D721Med (cell line): ENCODE measurements at places on chromosomes 12 and 14.

DNA sequence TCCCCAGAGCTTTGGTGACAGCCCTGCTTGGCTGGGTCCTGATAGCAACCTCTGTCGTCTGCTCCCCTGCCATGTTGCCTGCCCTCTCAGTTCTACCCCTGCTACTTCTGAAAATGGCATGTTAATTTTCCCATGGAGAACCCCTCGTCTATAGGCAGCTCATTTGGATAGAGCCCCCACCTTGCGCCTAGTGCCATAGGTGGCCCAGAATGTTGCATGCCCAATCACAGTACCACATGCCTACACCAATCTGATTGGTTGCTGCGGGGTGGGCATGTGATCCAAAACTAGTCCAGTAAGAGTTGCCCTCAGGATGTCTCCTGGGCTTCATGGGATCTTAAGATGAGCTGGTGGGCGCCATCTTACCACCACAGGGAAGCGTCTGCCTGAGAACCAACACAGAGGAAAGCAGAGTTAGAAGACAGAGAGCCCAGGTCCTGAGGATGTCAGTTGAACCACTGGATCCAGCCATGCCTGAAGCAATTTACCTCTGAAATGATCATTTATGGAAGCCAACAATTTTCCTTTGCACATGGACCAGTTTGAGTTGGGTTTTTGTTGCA, 85.7 kb downstream of the PAPOLA start:
- no peak for DNase-seq

DNA sequence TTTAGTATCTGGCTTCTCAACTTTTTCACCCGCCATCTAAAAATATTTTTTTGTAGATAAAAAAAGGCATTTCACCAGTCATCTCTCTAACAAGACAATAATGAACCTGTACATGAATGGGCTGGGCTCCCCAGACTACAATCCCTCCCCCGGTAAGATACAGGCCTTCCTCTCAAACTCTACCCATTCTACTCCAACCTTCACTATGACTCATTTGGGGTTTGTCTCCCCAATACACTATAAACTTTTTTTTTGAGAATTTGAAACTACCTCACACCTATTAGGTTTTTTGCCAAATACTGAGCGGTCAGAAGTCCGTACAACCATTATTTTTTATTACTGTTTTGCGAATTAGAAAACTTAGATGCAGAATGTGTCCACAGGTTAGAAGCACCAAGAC, 784 bp downstream of the RPL6 start:
- no peak for DNase-seq

DNA sequence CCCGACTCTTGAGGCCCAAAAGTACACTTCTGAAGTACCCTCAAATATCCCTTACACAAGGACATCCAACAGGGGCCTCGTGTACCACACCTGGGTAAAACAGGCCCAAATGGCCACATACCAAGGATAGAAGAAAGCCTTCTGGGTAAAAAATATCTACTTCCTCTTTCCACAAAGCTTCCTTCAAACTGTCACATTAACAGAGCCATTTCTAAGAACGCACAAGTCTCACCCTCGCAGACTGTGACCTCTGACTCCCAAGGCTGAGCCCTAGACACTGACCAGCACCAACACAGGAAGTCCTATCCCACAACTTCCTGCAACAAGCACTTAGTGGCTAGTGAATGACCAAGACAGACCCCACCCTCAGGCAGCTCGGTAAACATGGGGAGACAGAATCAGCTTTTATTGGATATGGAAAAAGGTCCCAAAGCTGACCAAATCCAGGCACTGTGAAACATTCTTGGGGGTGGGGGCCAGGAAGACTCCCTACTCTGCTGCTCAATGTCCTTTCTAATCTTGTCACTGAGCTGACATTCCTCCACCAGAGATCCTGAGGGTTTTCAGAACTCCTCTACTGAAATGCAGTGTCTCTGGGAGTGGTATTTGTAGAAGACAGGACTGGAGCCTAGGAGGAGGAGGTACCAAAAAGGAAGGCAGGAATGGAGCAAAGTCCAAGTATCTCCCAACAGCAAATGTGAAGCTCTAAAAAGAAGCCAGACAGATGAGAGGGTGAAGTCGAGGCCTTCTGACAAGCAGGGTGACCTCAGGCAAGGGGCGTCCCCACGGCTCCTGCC, 15.9 kb downstream of the KCTD10 start:
- DNase-seq = no peak

DNA sequence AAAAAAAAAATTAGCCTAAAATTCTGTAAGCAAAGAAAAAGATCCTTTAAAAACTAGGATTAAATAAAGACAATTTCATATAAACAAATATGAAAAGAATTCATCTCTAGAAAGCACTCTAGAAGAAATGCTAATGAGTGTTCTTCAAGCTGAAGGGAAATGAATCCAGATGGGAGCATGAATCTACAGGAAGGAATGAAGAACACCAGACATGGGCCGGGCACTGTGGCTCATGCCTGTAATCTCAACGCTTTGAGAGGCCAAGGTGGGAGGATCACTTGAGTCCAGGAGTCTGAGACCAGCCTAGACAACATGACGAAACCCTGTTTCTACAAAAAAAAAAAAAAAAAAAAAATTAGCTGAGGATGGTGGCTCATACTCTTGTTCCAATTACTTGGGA, 297.2 kb downstream of the FBXL14 start:
- no peak for DNase-seq

DNA sequence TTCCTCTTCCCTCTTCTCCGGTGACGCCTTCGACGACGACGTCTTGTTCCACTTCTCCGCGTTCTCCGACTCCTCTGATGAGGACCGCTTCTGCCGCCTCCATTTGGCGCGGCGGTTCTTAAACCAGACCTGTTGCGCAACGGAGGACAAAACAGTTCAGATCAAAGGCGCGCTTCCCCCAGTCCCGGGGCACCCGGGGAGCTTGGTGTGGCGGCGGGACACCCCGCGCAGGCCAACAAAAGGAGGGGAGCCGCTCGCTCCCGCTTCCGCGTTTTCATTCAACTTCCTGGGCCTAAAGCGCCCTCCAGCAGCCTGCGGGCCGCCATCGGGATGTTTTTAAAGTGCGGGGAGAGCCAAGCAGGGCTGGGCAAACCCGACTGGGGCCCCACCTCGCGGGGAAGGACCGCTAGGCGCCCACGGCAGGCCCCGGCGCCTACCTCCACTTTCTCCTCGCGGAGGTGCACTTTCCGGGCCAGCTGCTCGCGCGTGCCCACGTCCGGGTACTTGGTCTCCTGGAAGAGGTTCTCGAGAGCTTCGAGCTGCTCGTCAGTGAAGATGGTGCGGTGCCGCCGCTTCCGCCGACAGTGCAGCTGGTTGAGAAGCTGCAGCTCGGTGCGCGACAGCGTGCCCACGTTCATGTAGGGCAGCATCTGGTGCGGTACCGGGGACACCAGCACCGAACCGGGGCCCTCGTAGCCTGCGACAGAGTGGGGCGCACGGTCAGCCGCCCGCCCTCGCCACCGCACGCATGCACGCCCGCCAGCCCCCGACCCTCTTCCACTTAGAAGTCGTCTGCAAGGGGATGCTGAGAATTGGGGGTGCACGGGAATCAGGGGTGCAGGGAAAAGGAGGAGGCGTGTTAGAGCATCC, 1.2 kb downstream of the GSC start:
- DNase-seq = no peak

- DNase-seq = no peak
Measured at GRCh38 chr14:96224480-96225096, 19.9 kb downstream of the BDKRB2 start.

DNA sequence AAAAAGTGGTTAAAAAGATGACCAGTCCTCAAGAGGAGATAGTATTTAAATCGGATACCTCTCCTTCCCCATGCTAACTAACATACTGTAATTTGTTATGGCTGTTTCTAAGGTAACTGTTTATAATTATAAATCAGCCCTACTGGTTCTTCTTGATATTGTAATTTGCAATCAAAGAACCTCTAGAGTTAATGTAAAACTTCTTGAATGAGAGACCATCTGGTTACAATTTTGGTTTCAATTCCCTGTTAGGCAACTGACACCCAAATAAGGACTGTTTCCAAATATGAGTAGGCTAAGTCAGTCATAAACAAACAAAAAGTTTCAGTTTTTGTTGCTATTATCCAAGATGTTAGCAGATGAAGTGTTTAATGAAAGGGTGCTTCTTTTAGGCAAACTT, 120.2 kb upstream of the DNM1L start:
- DNase-seq = no peak

- no peak for DNase-seq
Measured at GRCh38 chr12:20656600-20656999, 38.5 kb upstream of the SLCO1C1 start.

DNA sequence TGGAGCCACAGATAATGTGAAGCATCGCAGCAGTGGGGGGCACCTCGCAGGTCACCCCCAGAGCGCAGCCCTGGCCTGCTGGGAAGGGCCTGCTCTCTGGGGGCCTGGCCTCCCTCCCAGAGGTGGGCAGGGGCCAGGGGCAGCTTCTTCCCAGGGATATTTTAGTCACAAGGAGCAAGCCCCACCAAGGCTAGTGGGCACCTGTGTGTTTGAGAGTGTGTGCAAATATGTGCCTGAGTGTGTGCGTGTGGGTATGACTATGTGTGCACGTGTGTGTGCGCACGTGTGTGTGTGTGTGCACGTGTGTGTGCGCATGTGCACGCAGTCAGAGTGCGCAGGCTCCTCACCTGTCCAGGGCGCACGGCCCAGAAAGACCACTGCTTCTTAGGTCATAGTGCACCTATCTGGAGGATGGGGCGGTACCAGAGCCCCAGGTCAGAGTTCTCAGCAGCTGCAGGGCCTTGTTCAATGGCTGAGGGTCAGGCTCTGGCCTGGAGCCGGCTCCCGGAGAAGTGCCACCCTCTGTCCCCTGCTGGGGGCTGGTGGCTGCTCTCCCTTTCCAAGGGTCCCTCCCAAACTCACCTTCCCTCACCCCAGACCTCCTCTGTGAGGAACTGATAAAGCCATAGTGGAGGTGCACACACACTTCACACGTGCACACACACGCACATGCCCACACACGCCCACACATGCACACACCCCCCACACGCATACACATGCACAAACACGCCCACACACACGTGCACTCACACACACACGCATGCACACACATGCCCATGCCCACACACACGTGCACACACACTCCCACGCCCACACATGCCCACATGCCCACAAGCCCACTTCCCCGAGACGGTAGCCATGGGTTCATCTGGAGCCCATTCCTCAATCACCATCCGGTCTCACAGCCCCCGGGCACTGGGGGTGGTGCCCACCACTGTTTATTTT, 128.5 kb downstream of the KIF26A start:
- no peak for DNase-seq

- DNase-seq = no peak
Measured at GRCh38 chr12:128872303-128872702, 19.0 kb downstream of the GLT1D1 start.

DNA sequence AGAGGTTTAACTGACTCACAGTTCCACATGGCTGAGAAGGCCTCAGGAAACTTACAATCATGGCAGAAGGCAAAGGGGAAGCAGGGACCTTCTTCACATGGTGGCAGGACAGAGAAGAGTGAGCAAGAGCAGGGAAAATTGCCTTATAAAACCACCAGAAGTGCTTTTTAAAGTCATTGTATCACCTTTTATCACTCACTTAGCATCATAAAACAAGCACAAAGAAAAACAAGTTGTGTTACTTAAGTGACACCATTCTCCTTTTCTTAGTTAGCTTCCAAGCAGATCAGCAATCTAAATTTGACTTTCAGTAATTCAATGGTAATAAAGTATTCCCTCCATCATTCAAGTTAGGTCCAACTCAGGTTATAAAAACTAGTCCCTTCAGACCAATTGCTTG, 28.5 kb downstream of the OSBPL8 start:
- DNase-seq = no peak

- no peak for DNase-seq
Measured at GRCh38 chr14:42185718-42186117, 579.0 kb downstream of the LRFN5 start.

DNA sequence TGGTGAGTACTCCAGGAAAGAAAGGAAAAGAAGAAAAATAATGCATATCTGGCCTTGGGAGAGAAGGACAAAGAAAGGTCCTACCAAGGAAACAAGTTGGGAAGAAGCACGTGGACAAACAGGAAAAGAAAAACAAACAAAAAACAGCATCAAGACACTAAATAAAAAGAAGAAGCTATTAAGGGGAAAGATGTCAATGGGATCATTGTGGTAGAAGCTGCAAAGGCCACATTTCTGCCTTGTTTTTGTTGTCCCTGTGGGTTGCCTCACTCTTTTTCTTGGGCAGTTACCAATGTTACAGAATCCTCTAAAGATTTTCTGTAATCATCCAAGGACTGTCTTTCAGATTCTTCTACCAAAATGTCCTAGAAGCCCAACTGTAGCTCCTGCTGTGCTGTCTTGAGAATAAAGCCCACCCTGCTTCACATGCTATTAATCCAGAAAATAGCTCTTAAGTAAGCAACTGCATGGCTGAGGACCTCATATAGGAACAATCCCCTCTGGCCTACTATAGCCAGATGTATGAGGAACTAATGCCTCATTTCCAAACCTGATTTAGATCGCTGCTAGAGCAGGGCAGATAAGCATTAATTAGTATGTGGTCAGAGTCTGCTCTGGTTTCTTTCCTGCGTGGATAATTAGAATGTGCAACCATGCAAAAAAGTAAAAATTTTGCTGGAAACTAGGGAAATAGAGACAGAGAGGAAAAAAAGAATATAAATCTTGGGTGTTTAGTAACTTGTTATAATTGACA, 10.2 kb upstream of the CPNE8 start:
- DNase-seq = no peak

DNA sequence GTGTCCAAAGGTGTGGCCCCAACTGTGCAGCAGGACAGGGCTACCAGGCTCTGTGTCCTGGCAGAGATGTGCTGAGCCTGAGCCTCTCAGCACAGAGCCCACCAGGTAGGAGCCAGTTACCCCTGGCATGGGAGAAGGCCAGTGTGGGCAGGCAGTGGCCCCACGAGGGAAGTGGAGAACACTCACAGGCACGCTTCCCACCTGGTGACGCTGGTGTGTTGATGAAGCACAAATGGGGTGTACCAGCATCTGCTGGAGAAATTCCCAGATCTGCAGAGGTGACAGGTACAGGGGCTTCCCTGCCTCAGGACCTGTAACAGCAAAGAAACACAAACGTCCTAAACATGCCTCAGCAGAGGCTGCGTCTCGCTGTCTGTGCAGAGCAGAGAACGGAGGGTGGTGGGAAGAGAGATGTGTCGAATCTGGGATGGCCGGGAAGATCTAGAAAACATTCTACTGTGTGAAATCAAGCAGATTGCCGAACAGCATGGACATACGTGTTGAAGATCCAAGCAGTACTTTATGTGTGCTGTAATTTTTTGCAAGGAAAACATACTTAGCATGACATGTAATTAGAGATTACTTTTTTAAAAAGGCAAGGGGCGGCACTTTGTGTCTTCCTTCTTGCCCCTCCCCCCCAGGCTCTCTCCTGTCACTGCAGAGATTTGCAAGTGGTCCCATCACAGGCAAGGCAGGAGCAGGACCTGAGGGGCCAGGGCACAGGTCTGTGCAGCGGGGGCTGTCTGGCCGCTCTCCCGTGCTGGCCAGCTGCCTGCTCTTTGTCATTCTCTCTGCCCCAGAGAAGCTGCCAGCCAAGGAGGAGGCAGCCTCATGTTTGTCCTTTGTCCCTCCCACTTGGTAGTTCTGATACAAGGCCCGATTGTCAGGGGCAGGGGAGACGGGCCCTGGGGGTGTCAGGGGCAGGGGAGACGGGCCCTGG, 17.3 kb downstream of the HIP1R start:
- no peak for DNase-seq

- no peak for DNase-seq
Measured at GRCh38 chr14:51738754-51739153, 87.0 kb downstream of the FRMD6 start.

- no peak for DNase-seq
Measured at GRCh38 chr12:89856431-89856830, 147.8 kb upstream of the ATP2B1 start.
